ENCODE measurements at places on chromosomes 2 and 18.

DNA sequence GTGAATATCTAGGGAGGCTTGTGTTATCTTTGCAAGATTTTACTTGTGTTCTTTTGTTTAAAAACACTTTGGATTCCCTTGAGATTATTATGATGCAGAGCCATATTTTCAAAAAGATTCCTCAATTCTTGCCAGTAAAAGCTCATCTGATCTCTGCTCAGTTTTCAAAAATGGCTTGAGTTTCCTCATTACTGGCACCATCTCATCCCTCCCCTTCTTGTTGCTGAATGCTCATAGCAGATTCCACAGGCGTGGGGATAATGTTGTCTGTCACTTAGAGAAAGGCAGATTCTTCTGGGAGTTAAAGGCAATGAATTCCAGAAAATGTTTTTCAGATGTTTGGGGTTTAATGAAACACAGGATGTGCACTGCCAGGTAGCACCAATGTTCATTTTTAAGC is 170.4 kb upstream of the TANK start:
- no peaks in the 10 kb centered on the region for H3K36me3 ChIP-seq
- H3K4me1 ChIP-seq, result peaks cover 8% of the 10 kb centered on the region
- H3K27ac ChIP-seq, result no peak overlapping the region
- no peak for DNase-seq
- peaks cover 4% of the 10 kb centered on the region for H3K27me3 ChIP-seq

DNA sequence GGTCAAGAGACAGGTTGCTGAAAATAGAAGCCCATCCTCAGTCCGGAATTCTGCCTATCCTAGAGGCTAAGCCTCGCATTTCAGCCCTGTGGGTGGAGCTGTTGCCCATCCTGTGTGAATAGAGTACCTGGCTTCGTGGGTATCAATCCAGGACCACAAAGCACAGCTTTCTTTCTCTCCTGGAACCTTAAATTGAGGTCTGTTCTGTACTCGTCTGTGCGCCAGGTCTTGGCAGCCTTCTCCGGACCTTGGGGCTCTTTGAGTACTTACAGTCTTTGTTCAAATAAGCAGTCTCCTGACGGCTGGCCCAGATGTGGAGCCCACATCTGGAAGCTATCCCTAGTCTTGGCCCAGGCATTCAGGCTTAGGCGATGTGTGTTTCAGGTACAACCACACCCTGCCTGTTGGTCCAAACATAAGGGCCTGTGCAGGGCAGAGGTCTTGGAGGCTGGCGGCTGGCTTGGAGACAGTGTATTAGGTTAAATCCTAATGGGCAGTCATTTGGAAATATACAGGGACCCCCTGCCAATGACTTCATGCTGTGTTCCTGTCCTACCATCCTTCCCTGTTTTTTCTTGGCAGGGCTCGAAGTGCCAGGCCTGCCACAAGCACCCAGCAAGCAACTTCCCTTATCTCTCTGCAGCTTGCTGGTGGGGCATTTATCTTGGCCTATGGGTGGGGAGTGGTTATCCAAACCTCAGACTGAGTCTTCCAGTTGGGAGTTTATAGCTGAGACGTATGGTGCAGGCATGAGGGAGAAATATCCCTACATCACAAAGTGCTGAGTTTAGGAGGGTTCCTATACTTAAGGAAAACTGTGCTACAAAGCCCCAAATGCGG is 294.1 kb downstream of the BCL2 start:
- H3K4me3 ChIP-seq, result no peak overlapping the region
- H3K36me3 ChIP-seq, result no peaks in the 10 kb centered on the region
- DNase-seq, result no peak

DNA sequence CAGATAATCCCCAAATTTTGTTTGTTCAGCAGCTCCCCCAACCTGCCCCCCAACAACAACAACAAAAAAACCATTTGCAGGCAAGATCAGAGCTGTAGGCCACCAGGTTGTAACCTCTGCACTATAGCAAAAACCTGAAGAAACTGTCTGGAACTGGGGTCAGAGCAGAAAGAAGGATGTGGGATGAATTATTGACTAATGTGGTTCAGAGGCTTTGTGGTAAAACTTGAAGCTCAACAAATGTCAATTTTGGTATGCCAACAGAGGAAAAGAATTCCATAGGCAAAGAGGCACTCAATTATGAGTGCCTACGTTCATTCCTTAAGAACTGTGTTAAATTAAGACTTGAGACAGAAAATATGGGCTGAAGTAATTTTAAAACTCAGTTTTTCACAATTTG is 255.1 kb downstream of the STK39 start:
- H3K4me1 ChIP-seq, result no peaks in the 10 kb centered on the region
- no peaks in the 10 kb centered on the region for H3K27me3 ChIP-seq
- no peak for DNase-seq
- H3K4me3 ChIP-seq, result no peak overlapping the region
- no peak overlapping the region for H3K27ac ChIP-seq

DNA sequence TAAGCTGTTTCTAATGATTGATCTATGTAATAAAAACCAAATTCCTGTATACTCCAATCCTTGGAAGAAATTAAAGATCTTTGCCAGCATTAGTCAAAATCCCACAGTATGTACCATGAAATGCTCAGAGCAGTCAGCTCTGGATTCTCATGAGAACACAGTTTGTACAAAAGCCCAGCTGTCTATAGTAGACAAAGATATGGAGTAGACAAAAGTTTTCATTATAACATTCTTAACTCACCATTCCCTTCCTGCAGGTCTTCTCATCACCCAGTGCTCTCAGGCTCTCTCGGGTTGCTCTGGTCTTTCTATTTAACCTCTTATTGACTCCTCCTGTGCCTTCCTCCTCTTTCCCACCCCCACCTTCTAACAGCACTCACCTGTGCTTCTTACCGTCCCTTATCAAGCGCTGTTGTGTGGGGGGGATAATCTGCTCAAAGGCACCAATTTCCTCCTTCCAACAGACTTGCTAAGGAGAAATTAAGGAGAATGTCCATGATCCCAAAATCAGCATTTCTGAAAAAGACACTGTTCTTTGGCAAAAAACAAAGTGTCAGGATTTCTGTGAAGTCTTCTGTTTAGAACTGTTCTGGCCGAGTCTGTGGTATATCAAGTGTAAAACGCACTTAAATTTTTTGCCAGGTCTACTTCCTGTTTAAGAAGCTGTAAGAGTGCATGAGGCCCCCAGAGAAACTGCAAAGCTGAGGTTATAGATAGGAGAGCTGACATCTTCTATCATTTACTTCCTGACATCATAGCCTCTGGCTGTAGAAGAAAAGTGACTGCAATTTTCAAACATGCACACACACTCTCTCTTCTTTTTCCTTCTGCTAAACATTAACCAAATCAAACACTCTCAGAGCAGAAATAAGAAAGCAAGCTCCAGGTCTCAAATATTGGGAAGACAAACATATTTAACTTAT is 144.1 kb downstream of the EVA1A start:
- no peaks in the 10 kb centered on the region for H3K27me3 ChIP-seq
- H3K36me3 ChIP-seq, result peaks cover 11% of the 10 kb centered on the region
- H3K4me3 ChIP-seq, result peak overlapping the region; percentile 96
- DNase-seq, result no peak
- peak overlapping the region; percentile 96 for H3K27ac ChIP-seq

GRCh38 chr18:55509631-55510324 is 78.2 kb downstream of the TCF4 start:
- no peaks in the 10 kb centered on the region for H3K27me3 ChIP-seq
- no peak for DNase-seq
- no peaks in the 10 kb centered on the region for H3K36me3 ChIP-seq

- no peak for DNase-seq
- H3K27ac ChIP-seq, result no peak overlapping the region
- H3K27me3 ChIP-seq, result peaks cover 8% of the 10 kb centered on the region
- H3K36me3 ChIP-seq, result peaks cover 2% of the 10 kb centered on the region
- no peaks in the 10 kb centered on the region for H3K4me1 ChIP-seq
These were observed 75.7 kb downstream of the LTBP1 start for GRCh38 chr2:33022395-33022985.

Data from memory B cell (primary cell).